ENCODE measurements at places on chromosomes 6 and 20.
A peak's percentile ranks its signal among the peaks of the same experiment; 100 is the strongest.

DNA sequence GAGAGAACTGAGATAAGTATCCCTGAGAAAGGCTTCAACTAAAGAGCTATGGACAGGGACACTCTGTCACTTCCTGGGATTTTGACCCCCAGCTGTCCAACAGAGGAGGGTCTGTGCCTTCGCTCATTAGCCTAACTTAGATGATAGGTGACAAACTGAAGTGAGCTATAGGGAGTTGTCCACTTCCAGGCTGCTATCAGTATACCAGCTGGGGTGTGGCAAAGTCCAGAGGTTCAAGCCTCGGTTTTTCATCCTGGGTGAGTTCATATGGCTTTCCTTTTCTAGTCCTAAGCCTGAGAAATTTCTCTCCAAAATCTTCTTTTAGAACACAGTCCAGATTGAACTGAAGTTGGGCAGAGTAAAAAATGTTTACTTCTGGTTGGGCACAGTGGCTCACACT is 5.9 kb upstream of the PAQR8 start:
- DNase-seq: no peak

GRCh38 chr20:52833901-52834300 is 138.3 kb upstream of the TSHZ2 start:
- DNase-seq: no peak

DNA sequence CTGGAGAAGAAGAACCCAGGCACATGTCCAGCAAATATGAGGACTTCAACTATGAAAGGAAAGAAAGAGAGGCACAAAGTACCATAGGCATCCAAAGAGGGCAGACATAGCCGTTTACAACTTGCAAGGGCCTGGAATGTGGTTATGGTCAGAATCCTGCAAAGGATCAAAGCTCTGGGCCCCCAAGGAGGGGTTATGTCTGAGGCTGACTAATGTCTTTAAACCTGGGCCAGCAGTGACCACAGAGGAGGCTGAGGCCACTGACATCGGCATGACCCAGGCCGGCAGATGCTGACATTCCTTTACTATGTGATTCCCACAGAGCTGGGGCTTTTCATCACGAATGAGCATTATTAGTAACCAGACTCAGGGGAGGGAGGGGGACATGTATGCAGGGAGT is 861.1 kb downstream of the DHX35 start:
- DNase-seq: peak; percentile 89

- DNase-seq: no peak
Measured at GRCh38 chr6:21710216-21710615, 116.7 kb downstream of the SOX4 start.

- DNase-seq: peak; percentile 91
Measured at GRCh38 chr6:160088069-160088783, 33.4 kb upstream of the SLC22A1 start.

GRCh38 chr20:53826597-53827291 is 233.1 kb upstream of the ZNF217 start:
- DNase-seq: no peak

DNA sequence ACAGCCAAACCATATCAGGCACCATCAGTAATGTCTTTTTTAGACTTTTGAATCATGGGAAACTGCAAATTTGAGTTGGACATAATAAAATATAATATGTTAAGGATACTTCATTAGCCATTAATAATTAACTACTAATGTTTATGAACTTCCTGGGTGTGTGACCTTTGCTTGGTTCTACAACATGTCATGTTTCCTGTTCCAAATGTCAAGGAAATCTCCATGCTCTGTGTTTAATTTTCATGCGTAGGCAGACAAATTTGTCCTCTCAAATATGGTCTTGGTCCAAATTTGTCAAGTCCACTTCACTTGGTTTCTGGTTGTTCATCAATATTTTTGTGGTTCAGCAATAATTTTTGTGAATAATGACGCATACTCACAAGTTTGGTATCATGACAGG is 410.5 kb downstream of the BMP2 start:
- no peak for DNase-seq

DNA sequence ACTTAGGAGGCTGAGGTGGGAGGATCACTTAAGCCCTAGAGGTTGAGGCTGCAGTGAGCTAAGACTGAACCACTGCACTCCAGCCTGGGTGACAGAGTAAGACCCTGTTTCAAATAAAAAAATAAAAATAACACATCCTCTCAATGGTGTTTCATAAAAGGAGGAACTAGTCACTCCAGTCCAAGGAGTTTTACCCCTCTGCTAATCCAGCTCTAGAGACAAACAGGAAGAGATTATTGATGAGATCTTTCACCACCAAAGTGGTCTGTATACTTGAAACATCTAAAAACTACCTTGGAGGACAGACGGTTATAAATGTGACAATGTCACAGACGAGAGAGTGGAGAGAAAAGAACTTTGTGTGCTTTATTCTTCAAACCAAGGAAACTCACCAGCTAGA is 58.2 kb downstream of the PIGU start:
- DNase-seq: no peak

GRCh38 chr6:134640229-134640628 is 309.7 kb downstream of the ALDH8A1 start:
- no peak for DNase-seq

- no peak for DNase-seq
Measured at GRCh38 chr6:119495230-119495683, 145.7 kb upstream of the MAN1A1 start.

- no peak for DNase-seq
Measured at GRCh38 chr6:83273596-83273995, 80.4 kb downstream of the RWDD2A start.

DNA sequence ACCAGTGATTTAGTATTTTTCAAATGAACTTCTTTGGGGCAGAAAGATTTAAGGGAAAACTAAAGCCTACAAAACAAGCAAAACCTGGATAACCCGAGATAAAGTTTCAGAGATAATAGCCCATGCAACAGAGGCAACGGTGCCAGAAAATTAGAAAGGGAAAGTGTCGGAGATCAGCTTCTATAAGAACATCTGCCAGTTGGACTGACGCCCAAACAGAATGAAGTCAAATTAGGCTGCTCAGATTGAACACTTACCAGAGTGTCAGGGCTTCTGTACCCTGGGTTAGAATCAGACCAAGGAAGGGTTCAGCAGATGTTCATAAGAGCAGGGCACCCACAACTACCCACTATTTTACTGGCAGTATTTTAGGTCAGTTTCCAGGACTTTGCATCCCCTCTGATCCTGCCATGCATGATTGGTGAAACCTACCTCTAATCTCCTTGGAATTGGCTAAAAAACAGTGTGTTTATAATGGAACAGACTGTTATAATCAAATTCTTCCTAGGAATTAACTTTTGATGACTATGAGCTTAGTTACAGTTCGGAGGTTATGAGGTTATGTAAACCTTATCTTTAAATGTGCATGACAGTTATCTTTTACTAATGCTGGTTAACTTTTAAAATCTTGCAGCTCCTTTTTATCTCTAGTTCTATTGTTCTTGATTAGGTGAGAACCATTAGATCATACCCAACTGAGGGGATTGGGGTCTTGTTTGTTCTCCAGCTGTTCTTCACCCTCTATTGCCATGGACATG is 13.1 kb downstream of the BMP2 start:
- no peak for DNase-seq

DNA sequence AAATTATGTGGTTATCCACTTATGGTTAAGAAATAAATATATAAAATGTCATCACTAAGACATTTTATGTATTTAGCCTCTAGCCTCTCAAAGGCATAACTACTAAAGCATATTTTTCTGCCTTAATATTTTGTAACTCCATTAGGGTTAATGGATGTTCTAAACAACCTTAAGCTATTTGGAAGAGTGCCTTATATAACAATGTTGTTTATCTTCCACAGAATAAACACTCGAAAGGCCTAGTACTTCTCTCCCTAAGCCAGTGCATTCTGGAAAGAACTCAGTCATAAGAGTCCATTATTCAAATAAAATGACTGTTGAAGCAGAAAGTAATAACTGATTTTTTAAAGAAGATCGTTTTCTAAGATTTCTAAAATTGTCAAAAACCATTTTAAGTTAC is 15.0 kb upstream of the PRIM2 start:
- no peak for DNase-seq

DNA sequence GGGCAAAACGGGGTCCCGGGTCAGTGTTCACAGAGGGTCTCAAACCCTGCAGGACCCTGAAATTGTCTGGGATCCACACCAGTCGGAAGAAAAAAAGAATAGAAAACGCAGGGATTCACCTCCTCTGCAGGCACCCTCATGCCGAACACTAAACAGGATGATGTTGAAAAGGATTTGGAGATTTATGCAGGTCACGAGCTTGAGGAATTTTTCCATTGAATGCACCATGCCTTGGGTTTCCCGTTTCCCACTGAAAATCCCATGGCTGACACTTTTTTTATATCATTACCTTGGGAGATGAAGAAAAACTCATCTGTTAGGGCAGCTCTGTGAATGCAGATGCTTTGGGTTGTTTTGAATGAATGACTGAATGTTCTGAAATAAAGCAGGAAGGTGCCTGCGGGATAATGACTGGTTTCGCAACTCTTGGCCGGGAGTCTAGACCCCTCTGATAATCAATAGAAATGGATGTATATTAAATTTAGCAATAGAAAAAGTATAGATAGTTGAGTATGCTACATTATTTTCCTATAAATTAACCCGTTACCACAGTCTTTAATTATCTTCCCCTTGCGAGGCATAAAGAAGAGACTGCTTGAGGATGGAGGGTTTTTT is 147.5 kb upstream of the AFDN start:
- DNase-seq: no peak

DNA sequence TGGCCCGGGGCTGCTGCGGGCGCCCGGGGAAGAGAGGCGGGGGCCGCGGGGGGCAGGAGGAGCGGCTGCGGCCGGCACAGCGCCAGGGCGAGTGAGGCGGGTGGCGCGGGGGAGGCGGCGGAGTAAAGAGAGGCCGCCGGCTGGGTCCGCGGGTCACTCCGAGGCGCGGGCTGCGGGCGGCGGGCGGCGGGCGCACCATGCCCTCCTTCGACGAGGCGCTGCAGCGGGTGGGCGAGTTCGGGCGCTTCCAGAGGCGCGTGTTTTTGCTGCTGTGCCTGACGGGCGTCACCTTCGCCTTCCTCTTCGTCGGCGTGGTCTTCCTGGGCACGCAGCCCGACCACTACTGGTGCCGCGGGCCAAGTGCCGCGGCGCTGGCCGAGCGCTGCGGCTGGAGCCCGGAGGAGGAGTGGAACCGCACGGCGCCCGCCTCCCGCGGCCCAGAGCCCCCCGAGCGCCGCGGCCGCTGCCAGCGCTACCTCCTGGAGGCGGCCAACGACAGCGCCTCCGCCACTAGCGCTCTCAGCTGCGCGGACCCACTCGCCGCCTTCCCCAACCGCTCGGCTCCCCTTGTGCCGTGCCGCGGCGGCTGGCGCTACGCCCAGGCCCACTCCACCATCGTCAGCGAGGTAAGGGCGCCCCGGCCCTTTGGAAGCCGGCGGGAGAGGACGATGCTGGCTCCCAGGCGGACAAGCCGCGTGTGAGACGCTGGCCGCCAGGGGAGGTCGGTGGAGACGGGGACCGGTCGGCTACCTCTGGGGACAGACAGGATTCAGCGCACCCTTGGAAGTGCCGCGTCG is at the start of gene SLC22A3:
Gene SLC22A3, plus strand, starts transcription at position 156 of the 797 bp plus-strand sequence. Its CDS starts 42 bp downstream, at position 198.
- peak; percentile 57 for DNase-seq

- DNase-seq: peak; percentile 77
Measured at GRCh38 chr6:134826889-134827737, 122.8 kb downstream of the ALDH8A1 start.

GRCh38 chr6:123925842-123926399 is 122.3 kb downstream of the NKAIN2 start:
- no peak for DNase-seq

- DNase-seq: peak; percentile 60
Measured at GRCh38 chr20:2149507-2149906, 47.9 kb downstream of the STK35 start.

DNA sequence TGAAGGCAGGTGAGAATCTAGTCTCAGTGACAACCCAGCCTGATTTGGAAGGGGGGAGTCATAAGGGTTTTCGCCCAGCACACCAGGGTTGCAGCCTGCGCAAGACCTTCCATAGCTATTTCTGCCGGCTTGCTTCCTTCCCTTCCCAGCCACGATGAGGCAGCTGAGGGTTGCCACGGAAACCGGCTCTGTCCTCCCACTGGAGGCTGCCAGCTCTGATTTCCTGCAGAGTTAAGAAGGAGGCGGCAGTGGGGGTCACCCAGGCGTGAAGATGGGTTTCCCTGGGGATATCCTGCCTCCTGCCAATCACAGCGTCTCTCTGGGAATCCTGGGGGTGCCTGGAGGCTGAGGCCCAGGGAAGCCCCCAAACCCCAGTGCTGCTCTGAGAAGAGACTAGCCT is 23.1 kb upstream of the KCNB1 start:
- DNase-seq: peak; percentile 45

DNA sequence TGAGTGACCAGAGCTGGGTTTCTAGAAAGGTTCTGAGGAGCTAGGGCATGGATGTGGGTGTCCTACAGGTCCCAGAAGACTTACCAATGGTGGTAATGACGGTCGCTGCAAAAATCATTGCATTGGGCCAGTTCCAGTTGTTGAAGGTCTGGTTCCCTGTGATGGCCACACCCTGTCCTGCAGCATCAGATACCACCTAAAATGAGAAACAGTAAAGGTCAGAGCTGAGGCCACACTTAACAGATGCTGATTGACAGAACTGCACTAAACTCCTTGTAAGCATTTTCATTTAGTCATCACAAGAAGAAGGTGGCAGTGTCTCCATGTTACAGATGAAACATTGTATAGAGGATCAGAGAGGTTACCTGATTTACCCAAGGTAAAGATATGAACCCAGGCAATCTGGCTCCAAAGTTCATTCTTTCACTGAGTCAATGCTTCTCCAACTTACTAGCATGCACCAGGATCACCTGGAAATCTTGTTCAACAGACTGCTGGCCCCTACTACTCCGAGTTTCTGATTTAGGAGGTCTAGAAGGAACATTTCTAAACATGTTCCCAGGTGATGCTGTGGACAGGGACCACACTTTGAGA is 33.4 kb downstream of the KCNK5 start:
- DNase-seq: no peak

Data from ELR (cell line).